ENCODE measurements at places on chromosomes 5 and 9.

GRCh38 chr9:136225366-136225747 is 20.3 kb downstream of the QSOX2 start:
- no peak for DNase-seq

DNA sequence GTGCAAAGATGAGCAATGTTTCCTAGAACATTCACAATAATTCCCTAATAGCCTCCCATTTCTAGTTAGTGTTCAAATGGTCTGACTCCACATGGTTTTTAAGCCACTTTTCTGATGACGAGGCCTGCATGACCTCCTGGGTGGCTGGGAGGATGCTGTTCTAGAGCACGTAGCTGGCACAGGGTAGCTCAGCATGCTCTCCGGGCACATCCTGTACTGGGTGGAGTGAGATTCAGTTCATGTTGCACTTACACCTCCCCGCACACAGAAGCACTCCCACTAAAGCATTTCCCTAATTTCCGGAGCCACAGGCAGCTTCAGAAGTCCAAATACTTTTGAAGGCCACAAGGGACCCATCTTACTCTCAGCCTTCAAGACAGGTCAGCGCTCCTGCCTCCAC is 159.8 kb upstream of the LHFPL2 start:
- no peak for DNase-seq

- DNase-seq = no peak
Measured at GRCh38 chr5:127307868-127308267, 17.3 kb downstream of the MEGF10 start.

GRCh38 chr5:119031011-119031886 is 39.6 kb upstream of the DMXL1 start:
- no peak for DNase-seq

- no peak for DNase-seq
Measured at GRCh38 chr9:37198039-37198729, 77.8 kb downstream of the ZCCHC7 start.

DNA sequence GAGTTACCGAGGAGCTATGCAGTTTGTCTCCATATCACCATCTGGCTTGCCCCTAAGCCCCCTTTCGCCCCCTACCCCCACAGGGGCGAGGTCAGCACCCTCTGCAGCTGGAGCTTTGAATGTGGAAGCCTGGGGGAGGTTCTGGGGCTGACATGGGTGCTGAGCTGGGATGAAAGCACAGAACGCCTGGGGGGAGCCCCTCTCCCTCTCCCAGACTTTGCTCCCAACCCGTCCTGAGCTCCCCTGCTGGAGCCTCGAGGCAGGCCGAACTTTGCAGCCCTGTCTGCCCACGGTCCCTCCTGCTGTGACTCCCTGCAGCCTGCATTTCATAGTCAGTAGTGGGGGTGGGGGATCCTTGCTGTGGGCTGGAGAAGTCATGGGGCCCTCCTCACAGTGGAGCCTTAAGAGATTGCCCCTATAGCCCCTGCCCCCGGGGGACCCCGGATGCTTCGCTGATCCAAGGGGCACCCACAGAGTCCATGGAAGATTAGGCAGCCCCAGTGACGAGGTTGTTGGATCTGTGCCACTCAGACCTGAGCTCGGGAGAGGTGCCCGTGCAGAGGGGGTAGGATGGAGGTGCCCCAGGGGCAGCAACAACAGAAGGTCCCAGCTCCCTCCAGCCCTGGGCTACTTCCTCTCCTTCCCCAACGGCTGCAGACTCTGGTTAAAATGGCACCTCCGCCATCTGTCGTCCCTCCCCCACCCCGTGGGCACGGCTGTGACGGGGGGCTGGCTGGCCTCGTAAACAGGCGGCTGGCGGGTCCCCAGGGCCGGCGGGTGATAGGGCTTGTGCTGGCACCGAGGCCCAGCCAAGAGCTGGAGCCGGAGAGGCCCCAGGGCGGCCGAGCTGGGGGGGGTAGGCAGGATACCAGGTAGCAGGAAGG is 162.0 kb downstream of the C9orf50 start:
- no peak for DNase-seq

- DNase-seq = no peak
Measured at GRCh38 chr5:34604119-34604675, 51.9 kb upstream of the RAI14 start.

DNA sequence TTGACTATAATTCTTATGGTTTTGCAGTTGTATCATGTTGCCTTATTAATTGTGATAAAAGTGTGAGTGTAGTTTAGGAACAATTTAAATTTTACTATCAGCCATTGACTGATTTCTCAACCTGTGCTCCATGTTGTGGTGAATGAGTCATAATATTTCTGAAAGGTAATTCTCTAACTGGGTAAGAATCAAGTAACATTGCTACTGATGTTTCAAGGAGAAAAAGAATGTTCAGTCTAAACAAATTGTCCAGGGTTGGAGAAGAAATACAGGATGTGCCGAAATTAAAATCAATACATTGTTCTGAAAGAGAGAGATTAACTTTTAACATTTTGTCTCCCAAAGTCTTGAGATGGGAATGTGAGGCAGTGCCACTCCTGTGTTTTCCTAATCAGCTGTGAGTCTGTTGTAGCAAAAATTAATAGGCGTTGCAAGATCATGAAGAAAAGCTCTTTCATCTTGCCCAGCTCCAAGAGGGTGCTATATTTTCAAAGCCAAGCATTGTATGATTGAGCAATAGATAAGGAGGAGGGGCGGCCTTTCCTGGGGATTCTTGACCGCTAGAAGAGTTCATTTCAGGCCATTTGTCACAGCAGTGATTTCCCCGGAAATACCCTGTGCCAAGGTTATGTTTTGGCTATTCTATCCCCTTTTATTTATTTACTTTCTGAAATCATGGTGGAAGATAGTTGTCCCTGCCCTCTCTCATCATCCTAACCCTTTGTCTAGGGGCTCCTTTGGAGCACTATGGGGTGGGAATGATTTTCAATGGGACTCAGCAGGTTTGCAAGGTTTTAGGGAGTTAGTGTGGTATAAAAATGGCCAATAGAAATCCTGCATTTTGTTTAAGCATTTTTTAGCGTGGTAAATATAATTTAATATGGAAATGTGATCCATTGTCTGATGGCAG is 151.6 kb downstream of the FOCAD start:
- peak; percentile 40 for DNase-seq

DNA sequence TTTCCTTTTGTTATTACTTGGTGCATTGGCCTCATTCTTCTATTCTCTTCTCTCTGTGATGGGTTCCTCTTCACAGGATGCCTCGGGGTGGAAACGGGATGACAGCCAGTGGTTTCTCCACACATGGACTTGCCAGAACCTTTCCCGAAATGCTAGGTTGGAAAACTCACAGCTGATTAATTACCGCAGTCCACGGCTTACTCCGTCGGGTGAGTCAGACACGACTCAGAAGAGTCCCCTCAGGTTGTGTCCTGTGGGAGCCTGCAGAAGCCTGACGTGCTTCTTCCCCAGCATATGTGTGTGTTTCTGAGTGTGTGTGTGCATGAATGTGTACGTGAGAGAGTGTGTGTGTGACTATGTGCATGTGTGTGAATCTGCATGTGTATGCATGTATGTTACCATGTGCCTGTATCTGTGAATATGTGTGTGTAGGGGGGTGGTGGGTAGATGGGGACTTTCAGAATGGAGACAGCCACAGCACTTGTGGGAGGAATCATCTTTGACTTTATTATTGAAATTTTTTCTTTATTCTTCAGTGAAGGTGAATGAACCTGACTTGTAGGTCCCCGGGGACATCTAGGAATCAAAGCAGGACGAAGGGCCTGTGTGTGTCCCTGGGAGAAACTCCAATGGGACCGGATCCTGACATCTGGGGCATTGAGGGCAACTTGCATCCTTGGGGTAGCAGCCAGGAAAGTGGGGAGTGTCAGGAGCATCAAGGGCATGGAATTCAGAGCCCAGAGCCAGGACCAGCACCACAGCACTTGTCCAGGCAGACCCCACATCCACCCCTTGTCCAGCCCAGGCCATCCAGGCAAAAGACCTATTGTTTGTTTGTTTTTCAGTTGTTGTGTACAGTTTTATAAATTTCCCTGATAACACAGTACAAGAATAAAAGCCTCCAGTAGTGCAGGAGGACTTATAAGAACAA is 21.9 kb upstream of the MED10 start:
- DNase-seq = peak; percentile 77

DNA sequence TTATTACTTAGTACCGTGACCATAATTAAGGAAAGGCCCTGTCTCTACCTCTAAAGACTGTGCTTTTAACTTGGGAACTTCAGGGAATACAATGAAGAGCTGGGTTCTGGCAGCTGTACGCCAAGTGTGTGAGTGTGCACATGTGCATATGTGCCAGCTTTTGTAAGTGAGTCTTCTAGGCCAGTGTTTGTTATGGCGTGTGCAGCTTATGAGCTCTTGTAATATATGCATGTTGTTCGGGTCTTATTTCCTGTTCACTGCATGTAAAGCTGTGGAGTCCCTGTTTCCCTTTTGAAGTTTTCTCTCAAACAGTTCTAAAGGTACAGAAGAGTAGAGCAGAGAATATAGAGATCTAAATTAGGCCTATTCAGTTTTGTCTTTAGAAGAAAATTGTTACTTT is 30.5 kb downstream of the TGFBR1 start:
- DNase-seq = no peak

DNA sequence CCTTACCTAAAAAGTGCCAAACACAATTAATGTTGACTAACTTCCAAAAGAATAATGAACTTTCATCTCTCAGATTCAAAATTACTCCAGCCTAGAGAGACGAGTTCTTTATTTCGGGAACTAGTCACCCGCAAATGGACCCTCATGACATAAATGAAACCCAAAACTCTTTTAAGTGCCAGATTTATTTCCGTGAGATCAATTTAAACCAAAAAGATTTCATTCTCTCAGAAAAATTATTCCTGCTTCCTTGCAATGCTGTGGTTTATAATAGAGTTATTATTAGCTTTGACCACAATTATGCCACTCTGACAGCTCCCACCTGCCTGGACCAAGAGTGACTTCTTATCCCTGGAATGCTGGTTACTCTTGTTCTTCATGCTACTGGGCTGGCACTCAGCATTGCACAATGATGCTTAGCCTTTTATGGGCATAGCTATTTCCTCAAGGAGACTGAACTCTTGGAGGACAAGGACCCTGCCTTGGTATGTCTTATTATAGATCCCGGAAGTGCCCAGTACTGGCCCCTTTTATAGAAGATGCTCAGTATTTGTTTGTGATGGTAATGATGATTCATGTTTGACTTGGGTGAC is 183.5 kb downstream of the SNX18 start:
- DNase-seq = peak; percentile 90

DNA sequence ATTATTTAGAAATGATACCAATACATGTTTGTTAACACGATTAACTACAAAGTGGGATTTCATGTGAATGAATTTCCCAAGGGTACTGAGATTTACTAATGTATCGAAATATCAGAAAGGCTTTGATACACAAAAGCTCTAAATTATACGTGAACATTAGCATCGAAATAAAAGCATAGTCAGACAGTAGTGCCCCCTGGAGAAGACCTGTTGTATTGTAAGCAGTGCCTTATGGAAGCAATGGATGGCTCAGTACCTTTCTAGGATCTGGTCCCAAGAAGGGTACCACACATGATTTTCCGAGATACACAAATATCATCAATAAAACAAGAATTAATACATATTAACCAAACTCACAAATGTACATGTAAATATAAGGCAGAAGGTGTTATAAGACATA is 153.8 kb downstream of the CDH12 start:
- no peak for DNase-seq

GRCh38 chr5:135710045-135710675 is 124.3 kb upstream of the SLC25A48 start:
- no peak for DNase-seq

DNA sequence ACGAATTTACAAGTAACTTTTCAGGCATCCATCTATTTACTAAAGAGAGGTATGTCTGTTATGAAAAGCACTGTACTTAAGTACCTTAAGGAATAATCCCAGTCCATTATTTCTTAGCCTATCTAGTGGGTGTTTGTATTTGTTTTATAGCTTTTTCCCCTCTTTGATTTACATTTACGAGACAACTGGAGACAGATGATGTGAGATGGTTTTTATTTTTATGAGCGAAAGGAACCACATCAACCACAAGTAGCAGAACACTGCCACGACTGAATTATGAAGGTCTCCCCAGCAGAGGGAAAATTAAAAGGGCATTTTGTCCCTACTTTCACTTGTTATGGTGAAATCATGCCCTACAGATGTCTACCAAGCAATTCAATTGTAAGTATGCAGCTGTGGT is 357.8 kb downstream of the NFIB start:
- DNase-seq = no peak

GRCh38 chr5:56406838-56407237 is 173.7 kb upstream of the ANKRD55 start:
- no peak for DNase-seq

DNA sequence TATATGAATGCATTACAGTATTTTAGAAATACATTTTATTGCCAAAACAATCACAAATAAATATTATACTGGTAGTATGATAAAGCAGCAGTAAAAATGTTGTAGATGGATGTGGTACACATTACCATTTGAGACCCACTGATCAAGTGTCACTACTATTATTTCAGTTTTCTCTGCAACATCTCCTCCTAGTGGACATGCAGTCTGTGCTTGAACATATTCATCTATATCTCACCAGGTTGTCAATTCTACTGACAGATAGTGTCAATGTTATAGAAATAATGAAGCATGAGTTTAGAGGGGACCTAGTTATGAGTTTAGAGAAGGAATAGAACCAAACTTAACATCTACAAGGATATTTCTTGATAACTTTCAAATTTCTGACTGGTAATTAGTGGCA is 39.2 kb upstream of the ELOVL7 start:
- peak; percentile 39 for DNase-seq

DNA sequence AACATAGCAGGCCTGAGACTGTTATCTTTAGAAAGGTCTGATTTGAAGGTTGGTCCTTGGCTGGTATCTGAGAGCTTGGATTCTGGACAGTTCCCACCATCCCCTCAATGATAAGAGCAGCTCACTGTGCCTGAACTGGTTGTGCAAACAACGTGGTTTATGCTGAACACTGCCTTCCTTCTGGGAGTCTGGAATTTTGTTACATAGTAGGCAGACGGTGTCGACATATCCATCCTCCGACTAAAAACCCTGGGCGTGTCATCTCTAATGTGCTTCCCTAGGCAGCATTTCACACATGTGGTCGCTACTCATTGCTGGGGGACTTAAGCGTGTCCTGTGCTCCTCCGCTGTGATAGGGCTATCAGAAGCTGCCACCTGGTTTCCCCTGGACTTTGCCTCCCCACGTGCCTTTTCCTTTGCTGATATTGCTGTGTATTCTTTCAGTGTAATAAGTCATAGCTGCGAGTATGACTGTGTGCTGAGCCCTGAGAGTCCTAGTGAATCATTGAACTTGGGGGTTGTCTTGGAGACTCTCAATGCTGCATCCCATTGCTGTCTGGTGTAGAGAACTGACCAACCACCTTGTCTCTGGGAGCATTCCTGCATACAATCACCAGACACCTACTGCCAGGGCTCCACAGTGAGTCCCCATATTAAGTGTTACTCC is 119.1 kb upstream of the TBC1D2 start:
- DNase-seq = peak; percentile 97

DNA sequence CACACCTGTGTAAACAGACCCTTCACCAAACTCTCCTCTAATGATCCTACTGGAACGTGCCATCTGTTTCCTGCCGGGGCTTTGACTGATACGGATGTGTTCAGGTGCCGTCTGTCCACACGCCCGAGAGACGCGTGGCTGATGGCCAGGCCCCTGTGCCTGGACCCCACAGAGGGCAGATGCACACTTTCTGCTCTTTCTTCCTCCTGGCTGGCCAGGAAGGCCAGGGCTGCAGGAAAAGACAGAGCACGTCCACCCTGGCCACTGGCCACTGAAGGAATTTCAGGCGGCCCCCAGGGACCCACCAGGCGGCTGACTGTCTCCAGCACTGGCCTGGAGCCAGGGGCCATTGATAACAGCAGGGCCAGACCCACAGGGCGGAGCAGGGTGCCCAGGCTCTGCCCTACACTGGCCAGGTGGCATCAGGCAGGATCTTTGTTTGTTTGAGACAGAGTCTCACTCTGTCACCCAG is 3.6 kb upstream of the ENG start:
- no peak for DNase-seq

- DNase-seq = peak; percentile 96
Measured at GRCh38 chr5:77030097-77031071, at the start of gene AGGF1. Gene AGGF1 (plus strand): TSS chr5:77030404. CDS start chr5:77030767, 363 bp downstream.
